GM12865 (cell line): ENCODE measurements at places on chromosomes 16 and 17.

DNA sequence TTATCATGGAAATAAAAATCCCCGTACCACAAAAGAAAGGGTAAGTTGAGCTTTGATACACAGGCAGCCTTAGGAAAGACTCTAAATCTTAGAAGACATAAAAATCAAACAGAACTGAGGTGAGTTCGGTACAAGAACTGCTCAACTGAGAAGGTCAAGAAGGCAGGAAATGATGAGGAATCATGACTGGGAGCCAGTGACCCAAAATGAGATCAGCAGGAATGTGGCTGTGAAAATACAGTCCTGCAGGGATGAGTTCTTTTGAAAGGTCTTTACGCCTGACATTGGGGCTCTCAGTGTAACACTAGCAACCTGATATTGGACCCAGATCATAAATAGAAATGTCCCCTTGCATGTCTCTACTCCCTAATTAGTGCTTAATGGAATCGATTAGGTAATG, 56.3 kb upstream of the CDH11 start:
- no peak for DNase-seq

- DNase-seq: no peak
Measured at GRCh38 chr17:50945779-50946222, 79.6 kb upstream of the TOB1 start.

DNA sequence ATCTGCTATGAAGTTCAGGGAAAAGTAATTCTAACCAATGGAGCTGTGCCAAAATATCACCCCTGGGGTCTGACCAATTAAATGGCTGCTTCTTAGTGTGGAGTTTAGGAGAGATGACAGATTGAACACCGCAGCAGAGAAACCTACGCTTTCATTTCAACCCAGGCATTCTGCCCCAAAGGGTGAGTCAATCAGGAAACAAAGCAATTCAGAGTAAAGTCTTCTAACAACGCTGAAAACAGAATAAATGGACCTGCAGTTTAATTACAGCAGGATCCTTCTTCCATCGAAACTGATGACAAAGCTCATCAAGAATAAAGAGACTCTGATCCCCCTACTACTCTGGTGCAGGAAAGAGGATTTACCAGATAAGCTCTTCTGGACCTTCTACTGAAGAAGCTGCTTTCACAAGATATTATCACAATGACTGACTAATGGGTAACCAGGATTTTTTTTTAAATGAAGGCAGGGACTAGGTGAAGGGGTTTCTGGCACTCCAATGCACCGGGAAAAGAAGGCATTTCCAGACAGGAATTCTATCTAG, 16.7 kb downstream of the RFFL start:
- DNase-seq: peak; percentile 82

- DNase-seq: no peak
Measured at GRCh38 chr16:85650844-85651628, 37.7 kb downstream of the GINS2 start.

DNA sequence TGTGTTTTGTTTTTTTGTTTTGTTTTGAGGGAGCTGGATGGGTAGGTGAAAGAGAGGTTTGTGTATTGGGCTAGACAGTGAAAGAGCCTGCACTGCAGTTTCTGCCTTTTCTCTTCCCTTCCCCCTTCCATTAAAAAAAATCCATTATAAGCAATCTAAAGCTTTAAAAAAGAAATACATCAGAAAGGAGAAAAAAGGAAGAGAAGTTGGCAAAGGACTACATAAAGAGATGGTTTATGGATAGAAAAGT, 10.7 kb upstream of the EEF2K start:
- no peak for DNase-seq
